ENCODE measurements at places on chromosomes 7 and 10.

- DNase-seq: no peak
Measured at GRCh38 chr7:128404143-128404681, 5.6 kb downstream of the IMPDH1 start.

GRCh38 chr10:132373241-132373955 lies 23.6 kb upstream of the PWWP2B start:
- DNase-seq: no peak

DNA sequence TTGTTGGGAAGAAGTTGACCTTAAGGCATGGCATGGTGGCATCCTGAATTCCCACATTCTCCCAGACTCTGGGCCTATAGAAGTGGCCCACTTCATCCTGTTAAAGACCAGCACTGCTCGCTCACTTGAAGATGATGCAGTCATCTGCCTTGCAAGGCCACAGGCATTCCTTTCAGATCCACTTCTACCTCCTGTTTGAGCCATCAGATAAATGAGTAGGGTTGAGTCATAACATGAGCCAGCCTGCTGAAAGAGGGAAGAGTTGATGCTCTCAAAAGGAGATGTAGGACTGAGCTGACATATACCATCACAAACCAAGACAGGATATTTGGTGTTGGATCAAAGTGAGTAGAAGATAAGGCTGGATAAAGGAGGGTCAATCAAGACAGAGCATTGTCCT lies 1.5 kb upstream of the EBLN1 start:
- DNase-seq: no peak

DNA sequence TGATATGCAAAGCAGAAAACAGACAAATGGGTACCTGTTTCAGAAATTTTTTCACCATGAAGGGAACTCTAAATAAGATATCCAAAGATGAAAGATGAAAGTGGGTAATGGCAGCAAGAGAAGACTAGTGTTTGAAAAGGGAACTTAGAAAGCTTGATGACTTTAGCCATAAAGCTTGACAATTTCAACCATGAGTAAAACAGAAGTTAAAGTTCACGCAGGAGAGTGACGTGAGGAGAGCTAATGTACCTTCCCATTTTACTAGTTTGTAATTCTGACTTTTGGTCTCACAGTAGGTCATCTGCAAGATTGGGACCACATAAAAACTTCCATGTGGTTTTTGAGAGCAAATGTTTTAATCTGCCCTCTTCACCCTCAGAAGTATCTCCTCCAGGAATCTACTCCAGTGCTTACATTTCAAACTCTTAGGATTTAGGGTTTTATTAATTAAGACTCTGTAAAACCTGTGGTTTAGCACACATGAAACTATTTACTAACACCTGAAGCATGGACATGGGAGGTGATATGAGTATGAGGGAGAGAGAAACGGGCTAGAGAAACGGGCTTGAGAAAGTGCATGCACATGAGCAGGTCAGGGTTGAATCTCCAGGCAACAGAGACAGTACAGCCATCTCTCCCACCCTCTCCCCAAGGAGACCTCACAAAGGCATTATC lies 24.4 kb upstream of the GIMAP2 start:
- no peak for DNase-seq

DNA sequence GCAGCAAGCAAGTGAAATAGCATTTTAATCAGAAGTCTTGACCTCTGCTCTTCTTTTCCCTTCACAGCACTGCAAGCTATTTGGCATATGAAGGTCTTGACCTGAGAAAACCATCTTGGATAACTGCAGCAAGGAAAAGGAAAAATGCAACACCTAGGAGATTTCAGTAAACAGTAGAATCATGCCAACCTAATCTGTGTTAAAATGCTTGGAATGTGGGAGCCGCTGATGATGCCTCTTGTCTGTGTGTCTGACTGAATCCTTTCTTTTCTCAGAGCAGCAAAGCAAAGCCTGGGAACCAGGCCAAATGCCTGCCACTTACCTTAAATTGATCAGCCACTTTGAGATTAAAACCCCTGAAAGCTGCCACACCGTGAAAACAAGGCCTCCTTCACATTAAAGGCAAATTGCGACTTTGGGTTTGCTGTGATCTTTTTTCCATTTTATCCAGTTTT lies 80.4 kb upstream of the CDK6 start:
- DNase-seq: no peak
